ENCODE measurements at places on chromosomes 13 and 19.

GRCh38 chr19:49528211-49528771 is 488 bp downstream of the RCN3 start:
- DNase-seq: no peak

- no peak for DNase-seq
These were observed 75.9 kb upstream of the SCEL start for GRCh38 chr13:77459592-77459991.

DNA sequence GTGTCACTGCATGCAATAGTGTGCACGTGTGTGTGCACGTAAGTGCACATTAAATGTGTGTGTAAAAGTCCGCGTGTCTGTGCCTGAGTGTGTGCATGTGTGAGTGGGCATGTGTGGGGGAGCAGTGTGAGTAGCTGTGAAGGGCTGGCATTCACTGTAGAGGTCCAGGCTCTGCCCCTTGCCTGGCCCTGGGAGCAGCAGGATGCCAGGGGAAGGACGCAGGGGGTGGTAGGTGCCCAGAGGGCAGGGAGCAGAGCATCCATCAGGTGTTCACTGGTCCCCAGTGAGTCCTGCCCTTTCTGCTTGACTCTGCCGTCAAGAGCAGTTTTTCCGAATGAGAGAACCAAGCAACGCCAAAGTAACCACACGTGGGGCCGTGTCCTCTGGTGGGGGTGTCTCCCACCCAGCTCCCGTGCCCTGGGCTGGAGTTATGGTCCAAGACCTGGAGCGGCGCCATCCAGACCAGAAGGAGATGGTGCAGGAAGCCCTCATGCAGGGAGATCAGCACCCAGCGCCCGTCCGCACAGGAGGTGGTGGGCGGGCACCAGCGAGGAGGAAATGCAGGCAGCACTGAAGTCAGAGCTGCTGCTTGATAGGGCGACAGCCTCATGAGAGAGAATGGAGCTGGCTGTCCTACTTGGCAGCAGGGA is 68.5 kb downstream of the TEX29 start:
- DNase-seq: peak; percentile 83

GRCh38 chr19:49272204-49272603 is 52.8 kb downstream of the SLC6A16 start:
- peak; percentile 10 for DNase-seq

DNA sequence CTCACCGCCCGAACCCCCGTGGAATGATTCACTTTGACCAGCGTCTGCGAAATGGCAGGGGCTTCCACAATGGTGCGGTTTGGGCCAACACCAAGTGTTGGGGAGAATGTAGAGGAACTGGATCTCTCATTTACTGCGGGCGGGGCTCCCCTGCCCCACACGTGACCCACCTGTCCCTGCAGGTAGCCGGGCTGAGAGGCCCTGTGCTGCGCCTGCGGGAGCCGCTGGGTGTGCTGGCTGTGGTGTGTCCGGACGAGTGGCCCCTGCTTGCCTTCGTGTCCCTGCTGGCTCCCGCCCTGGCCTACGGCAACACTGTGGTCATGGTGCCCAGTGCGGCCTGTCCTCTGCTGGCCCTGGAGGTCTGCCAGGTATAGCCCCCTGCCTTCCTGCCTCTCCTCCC is 5.8 kb upstream of the FLT3LG start:
- no peak for DNase-seq

DNA sequence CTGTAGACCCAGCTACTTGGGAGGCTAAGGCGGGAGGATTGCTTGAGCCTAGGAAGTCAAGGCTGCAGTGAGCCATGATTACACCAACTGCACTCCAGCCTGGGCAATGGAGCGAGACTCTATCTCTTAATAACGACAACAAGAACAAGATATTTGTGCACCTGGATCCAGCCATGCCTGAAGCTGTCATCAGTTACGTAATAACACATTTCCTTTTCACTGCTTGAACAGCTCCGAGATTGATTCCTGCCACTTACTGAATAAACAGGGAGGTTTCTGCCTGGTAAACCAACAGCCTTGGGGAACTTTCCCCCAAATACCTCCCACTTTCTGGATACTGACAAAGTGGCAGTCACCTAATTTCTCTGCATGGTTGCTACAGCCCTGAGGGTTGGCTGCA is 5.4 kb downstream of the KANK2 start:
- DNase-seq: no peak

DNA sequence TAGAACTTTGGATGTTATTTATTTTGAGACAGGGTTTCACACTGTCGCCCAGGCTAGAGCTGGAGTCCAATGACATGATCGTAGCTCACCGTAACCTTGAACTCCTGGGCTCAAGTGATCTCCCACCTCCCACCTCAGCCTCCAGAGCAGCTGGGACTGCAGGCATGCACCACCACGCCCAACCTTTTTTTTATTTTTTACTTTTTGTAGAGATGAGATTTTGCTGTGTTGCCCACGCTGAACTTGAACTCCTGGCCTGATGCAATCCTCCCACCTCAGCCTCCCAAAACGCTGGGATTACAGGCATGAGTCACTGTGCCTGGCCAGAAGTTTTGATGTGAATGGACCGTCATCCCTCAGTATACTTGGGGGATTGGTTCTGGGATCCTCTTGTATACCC is 13.7 kb downstream of the ANKRD27 start:
- no peak for DNase-seq

DNA sequence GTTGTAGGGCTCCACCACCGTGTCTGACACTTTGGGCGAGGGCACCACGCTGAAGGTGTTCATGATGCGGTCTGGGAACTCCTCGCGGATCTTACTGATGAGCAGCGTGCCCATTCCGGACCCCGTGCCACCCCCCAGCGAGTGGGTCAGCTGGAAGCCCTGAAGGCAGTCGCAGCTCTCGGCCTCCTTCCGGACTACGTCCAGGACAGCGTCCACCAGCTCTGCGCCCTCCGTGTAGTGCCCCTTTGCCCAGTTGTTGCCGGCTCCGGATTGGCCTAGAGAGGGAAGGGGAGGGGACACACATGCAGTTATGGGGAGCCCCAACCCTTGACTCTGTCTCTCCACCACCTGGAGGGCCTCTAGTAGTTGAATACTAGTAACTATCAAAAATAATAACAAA is 6.2 kb downstream of the TUBB4A start:
- DNase-seq: no peak

GRCh38 chr13:97809576-97809975 is 143.9 kb upstream of the IPO5 start:
- no peak for DNase-seq
